Renal cortical epithelial cell (primary cell): ENCODE measurements at places on chromosomes 16 and 17.

DNA sequence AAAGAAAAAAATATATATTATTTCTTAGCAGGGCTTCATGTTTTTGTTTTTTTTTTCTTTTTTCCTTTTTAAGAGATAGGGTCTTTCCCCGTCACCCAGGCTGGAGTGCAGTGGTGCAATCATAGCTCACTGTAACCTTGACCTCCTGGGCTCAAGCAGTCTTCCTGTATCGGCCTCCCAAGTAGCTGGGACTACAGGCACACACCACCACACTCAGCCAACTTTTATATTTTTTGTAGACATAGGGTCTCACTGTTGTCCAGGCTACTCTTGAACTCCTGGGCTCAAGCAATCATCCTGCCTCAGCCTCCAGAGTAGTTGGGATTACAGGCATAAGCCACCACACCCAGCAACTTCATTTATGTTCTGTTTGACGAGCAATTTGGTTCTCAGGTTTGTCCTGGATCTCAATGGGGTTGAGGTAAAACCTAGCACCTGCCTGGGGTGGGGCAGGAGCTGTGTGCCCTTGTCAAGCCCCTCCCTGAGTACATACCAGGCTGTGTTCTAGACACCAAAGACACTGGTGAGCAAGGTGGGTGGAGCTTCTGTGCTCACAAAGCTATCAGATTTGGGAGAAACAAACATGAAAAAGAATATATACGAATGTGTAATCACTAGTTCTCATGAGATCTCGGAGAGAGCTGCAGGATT lies 19.2 kb downstream of the GPT2 start:
- DNase-seq: no peak

DNA sequence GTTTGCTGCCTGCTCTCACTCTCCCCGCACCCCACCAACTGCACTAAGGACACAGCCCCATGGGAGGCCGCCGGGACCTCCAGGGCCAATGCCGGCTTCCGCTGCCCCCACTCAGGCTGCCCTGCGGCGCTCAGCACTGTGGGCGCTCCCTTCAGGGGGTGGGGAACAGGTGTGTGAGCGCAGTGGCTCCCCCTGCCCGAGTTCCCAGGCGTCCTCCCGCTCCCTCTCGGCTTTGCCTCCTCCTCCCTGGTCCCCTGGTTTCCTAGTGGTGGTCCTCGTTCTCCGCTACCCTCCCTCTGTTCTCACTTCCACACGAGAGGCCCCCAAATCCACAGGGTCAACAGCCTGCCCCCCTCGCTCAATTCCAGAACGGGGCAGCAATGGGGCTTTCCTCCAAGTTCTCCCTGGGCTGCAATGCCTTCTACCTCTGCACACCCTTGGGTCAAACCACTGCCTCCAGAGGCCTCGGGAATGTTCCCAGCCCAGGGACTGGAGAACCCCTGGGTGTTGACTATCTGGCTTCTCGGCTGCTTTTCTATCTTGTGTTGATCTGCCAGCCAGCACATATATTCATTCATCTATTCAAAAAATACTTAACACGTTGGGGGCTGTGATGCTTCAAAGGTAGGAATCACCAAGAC lies 9.9 kb downstream of the FOXJ1 start:
- DNase-seq: no peak

- no peak for DNase-seq
Observed at GRCh38 chr16:56320811-56321558, 104.4 kb downstream of the AMFR start.

GRCh38 chr17:28173801-28174200 lies 131.3 kb downstream of the NLK start:
- peak; percentile 78 for DNase-seq
